ENCODE measurements at places on chromosomes 4 and X.
A peak's percentile ranks its signal among the peaks of the same experiment; 100 is the strongest.

DNA sequence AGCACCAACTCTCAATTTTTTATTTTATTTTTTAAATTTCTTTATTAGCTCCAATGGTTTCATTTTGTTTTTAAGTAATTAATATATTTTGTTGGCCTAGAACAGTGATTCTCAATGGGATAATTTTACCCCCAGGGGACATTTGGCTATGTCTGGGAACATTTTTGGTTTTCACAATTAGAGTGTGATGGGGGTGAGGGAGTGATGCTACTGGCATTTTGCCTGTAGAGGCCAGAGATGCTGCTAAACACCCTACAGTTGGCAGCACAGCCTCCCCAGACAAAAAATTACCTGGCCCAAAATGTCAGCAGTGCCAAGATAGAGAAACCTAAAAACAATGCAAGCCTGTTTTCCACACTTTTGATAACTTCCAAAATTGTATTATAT, 64.6 kb downstream of the HHIP start:
- DNase-seq: no peak

DNA sequence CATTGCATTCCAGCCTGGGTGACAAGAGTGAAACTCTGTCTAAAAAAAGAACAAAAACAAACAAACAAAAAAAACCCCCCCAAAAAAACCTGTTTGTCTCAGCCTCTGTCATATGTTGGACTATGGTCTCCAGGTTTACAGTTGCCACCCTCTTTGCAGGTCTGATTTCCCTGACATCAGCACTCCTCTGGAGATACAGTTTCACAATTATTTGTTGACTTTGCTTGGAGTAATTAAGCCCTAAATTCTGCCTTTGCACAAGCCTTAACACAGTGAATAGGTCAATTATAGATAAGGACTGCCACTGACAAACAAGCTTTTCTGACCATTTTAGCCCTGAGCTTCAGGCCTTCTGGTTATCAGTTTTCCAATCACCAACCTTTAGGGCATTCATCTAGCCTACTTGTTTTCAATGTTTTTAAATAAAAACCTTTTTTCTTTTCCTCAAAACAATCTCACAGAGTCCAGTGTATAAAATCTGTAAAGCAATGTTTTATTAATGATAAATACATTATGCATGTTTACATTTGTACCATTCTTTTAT, 20.4 kb upstream of the MAPK10 start:
- no peak for DNase-seq

GRCh38 chrX:16028576-16028975, 94.8 kb upstream of the GRPR start:
- no peak for DNase-seq

DNA sequence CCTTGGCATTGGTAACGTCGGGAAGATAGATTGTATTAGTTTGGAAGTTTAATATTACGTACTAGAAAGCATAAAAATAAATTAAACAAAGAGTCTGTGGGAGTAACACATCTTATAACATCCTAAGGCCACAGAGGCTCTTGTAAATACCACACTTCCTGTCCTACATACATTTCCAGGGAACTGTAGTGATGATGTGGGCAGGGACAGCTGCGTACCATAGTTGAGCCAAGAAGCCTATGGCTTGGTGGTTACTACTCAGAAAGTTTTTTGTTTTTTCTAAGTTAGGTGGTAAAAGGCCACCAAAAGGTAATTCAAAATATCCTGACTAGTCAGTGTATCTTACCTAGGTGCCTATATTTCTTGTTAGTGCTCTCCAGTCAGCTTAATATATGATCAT, 4.6 kb upstream of the ANKRD50 start:
- DNase-seq: no peak

- no peak for DNase-seq
Observed at GRCh38 chrX:78321809-78322208, 5.6 kb downstream of the CYSLTR1 start.

GRCh38 chrX:126770179-126770578, 49.4 kb upstream of the PRR32 start:
- peak; percentile 61 for DNase-seq

DNA sequence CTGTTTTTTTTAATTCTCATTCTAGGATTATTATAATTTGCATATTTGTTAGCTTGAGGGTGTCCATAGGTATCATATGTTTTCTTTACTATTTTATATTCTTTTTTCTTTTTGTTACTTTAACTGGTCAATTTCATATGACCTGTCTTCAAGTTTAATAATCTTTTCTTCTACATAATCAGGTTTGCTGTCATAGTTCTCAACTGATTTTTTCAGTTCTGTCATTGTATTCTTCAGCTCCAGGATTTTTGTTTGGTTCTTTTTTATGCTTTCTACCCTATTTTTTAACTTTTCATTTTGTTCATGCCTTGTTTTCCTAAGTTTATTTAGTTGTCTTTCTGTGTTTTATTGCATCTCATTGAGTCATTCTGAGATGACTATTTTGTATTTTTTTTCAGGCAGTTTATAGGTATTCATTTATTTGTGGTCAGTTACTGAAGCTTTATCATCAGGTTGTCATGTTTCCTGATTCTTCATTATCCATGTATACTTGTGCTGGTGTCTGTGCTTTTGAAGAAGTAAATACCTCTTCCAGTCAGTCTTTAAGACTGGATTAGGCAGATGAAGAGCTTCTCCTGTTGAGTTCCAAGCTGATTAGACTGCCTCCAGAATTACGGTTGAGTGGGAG, 220.3 kb upstream of the VEGFC start:
- no peak for DNase-seq

- DNase-seq: no peak
Observed at GRCh38 chr4:43992552-43992951, 456.1 kb downstream of the KCTD8 start.

DNA sequence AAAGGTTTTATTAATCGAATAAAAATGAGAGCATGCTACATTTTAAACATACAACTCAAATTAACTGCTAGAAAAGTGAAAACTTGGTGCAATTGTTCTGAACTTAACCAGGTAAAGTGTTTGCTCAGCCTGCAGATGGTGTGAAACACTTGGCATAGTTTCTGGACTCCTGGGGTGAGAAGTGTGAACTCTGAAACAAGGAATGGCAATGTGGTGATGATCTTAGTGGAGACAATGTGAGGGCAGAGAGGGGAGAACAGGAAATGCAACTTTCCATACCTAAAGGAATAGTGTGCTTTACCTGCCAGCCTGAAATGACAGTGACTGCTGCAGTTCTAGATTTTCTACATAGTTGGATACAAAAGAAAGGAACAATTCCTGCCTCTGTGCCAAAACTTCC, 57.4 kb downstream of the CCSER1 start:
- no peak for DNase-seq

DNA sequence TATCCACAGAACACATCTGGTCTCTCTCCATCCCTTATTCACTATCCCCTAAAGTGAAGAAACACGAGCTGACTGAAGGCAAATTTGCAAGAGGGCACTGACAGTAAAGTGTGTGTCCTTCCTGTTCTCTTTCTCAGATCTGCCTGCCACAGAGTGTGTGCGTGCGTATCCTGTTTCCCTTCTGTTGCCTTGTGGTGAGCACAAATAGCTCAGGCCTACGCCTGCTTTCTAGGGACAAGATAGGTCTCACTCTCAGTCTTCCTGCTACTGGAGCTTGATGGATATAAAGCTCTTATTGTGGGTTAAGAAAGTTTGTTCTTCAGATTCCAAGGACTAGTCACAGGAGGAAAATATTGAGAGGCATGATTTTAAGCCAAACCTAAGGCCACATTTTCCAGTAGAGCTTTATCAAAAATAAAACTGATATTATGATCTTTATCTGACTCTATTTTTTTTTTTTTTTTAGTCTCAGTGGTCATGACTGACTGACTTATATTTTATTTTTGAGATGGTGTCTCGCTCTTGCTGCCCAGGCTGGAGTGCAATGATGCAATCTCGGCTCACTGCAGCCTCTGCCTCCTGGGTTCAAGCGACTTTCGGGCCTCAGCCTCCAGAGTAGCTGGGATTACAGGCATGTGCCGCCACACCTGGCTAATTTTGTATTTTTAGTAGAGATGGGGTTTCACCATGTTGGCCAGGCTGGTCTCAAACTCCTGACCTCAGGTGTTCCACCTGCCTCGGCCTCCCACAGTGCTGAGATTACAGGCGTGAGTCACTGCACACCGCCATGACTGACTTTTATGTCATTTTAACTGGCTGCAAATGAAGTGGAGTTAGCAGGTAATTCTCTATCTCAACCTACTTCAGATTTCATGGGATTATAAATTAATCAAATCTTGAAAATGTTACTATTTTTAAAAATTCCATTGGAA, 140.3 kb upstream of the SH3RF1 start:
- DNase-seq: peak; percentile 11

GRCh38 chrX:124548571-124548970, 202.2 kb downstream of the SH2D1A start:
- no peak for DNase-seq

DNA sequence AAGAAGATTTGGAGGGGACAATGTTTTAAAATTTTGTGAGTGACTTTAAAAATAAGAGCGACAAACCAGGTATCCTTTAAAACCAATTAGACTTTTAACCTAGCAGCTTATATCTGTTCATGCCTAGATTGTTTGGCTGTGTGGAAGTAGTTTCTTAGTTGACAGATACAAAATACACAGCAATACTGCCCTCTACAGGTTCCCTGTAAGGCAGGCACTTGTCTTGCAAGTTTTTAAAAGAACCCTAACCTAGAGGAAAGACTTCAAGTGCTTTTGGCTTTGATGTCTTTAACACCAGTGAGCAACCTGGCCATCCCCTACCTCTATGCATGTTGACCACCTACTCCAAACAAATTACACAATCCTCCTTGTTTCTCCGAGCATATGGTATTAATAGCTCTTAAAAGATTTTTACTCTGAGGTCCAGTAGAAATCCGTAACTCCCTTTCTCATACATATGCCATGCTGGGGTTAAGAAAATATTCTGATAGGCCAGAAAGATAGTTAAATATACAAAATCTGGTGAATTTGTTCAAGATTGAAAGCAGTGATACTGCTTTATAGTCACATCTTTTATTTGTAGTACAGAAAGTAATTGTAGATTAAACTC, 273.0 kb downstream of the ARHGAP24 start:
- DNase-seq: peak; percentile 78

GRCh38 chr4:37953620-37954293, 6.4 kb upstream of the PTTG2 start:
- no peak for DNase-seq

DNA sequence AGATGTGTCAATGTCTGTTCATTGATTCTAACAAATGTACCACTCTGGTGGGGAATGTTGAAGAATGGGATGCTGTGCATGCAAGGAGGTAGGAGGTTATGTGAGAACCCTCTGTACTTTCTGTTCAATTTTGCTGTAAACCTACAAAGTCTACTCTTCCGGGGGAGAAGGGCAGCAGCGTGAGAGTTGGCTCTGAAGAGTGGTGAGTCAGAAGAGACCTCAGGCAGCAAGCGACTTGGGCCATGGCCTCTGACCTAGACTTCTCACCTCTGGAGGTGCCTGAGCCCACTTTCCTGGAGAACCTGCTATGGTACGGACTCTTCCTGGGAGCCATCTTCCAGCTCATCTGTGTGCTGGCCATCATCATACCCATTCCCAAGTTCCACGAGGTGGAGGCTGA, 26.7 kb downstream of the MANBA start:
- DNase-seq: no peak

- no peak for DNase-seq
Observed at GRCh38 chr4:8016527-8016926, 76.9 kb upstream of the AFAP1 start.

GRCh38 chr4:180422989-180423711, 1820.1 kb upstream of the TENM3 start:
- DNase-seq: peak; percentile 49

DNA sequence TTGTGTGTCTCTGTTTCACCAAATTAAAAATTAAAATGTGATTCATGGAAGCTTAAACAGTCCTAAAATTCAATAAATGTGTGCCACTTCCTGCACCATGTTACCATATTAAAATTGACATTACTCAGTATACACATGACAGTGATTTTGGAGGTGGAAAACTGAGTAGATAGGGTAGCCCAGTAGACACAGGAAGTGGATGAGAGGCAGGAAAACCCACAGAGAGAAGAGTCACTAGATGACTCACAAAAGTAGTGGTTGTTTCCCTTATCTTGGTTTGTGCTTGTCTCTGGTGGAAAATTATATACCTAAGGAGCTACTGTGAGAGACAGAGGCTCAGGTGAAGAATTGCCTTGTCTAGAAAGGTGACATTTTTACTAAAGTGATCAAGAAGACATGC, 375.8 kb upstream of the CXorf51B start:
- DNase-seq: no peak

DNA sequence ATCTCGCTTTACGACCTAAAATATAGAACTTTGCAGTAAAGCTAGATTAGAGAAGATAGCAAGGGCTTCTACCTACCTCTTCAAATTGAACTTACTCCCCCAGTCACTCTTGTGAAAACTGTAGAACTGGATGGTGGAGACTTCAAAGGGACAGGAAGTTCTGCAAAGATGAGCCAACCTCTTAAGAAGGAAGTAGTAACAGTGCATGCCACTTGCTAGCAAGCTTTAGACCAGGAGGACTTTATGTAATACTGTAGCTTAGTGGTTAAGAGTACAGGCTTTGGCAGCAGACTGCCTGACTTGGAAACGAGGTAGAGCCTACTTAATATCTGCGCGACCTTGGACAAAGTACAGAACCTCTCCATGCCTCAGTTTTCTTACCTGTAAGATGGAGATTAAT, 27.5 kb upstream of the VBP1 start:
- DNase-seq: no peak

- no peak for DNase-seq
Observed at GRCh38 chrX:67723580-67724351, 179.9 kb downstream of the AR start.

GRCh38 chr4:44720371-44720770, 6.0 kb downstream of the GNPDA2 start:
- no peak for DNase-seq

DNA sequence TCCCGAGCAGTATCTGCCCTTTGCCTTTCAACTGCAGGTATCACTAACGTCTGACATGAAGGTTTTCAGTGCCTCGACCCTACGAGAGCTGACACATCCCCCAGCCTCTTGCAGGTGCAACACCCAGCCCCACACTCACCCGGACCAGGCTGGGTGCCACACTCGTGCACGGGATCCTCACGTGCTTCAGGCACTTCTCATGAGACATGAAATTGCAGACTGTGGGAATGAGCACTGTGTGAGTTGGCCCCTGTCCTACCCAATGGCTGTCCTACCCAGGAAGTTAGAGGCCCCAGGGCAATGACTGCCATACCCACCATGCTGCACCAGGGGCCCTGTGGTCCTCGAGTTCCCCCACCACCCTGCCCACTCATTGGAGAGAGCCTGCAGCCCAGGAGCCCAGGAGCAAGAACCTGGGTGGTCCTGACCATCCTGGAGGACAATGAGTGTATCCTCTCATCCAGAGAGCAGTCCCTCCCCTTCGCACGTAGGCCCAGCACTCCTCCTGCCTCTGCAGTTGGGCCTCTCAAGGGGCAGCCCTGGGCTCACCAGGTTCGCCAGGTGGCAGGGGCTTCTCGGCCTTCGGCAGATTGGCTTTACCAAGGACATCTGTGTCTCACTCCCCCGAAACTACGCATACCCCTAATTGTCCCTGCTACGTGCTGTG, 2.4 kb downstream of the DGKQ start:
- no peak for DNase-seq

DNA sequence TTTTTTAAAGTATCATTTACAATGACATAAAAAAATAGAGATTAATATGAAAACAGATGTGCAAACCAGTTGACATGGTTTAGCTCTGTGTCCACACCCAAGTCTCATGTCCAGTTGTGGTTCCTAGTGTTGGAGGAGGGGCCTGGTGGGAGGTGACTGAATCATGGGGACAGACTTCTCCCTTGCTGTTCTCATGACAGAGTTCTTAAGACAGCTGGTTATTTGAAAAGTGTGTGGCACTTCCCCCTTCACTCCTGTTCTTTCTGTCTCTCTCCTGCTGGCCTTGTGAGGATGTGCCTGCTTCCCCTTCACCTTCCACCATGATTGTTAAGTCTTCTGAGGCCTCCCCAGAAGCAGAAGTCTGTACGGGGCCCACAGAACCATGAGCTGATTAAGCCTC, 23.8 kb downstream of the CNOT6L start:
- DNase-seq: no peak

All from NCI-H82 (cell line).